ENCODE measurements at places on chromosomes 2 and 18.

GRCh38 chr2:157900203-157900602 is 24.1 kb upstream of the ACVR1 start:
- no peak for DNase-seq

DNA sequence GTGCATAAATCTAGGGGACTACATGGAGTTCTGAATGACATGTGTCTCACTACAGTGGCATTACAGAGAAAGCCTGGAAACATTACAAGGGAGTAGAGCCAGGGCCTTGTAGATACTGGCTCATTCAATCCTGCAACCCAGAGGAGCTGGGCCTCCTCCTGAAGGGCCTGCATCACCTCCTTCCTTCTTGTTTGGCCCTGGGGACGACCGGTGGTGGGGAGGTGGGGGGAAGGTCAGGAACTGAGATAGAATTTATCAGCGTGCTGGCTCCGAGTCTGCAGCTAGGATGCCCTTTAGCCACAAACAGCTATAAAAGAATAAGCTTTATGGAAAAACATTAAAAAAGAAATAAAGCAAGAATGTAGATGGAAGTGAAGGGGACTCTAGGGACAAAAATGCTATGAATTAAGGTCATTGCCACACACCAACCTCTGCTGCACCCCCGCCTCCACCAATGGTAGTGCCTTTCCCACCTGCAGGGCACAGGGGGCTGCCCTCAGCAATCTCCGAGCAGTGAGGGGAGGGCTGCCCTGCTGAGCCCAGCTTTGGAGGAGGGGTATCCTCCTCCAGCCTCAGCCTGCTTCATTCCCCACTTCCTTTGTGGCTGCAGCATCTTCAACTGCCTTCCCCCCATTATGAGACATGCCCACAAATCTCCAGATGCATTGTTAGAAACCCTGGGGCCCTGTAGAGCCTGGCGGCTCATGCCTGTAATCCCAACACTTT is 149.0 kb downstream of the MSH2 start:
- DNase-seq: no peak

DNA sequence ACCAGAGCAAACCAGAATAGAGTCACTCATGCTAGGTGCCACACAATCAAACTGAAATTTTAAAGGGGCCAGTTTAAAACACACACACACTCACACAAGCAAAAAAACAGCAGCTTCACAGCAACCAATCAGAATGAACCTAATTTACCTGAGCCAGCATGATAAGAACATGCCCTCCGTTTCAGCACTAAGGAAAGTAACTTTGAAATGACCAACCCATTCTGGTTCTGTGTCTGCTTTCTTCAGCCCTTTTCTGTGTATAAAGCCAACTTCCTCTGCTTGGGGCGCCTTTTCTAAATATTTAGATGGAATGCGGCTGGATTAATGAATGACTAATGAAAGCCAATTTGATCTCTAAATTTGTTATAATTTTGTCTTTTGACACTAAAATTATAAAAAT is 629.1 kb downstream of the ZEB2 start:
- no peak for DNase-seq

GRCh38 chr2:241770936-241771285 is 5.7 kb upstream of the GAL3ST2 start:
- no peak for DNase-seq

DNA sequence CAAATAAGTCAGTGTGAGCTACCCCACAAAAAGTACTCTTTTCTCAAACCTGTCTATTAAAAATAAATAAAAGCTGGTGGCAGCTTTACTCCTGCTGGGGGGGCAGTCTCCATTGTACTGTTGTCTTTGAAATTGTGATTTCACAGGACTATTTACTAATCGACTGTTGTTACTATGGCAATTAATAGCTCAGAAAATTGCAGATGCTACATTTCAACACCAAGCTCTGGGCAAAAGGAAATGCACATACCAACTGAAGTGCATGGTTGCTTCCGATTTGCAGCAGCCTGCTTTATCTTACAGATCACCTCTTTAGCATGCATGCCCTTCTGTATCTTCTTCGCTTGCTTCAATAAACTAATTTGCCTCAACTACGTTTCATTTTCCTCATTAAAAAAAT is 117.6 kb upstream of the DAPL1 start:
- no peak for DNase-seq

- DNase-seq: no peak
Measured at GRCh38 chr2:105607920-105608504, 136.7 kb upstream of the NCK2 start.

GRCh38 chr2:17610521-17610920 is 70.0 kb downstream of the VSNL1 start:
- DNase-seq: no peak

- DNase-seq: no peak
Measured at GRCh38 chr18:31065036-31065773, 22.7 kb upstream of the DSC3 start.

DNA sequence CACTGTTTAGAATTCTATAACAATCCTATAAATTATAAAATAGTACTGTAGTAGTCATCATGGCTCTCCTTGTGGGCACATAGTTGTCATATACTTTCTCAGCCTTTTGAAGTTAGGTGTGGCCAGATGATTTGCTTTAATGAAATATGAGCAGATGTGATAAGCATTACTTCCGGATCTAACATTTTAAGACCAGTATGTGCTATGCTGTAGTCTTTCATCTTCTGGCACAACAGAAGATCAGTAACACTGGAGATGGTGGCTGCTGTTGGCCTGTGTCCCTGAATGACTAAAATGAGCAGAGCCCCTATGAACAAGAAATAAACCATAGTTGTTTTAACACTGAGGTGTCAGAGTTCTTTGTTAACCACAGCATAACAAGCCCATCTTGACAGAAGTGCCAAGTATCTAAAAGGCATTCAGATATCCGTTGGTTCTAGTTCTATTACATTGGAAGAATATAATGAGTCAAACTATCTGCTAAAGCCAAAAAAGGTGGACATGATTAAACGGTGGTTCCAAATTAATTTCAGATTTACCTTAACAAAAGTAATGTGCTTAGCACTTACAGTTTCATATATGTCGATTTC is 6.3 kb downstream of the MEX3C start:
- no peak for DNase-seq

GRCh38 chr2:107772353-107772752 is 54.3 kb upstream of the RGPD4 start:
- no peak for DNase-seq

- no peak for DNase-seq
Measured at GRCh38 chr18:39596891-39597290, 2031.3 kb upstream of the CELF4 start.

DNA sequence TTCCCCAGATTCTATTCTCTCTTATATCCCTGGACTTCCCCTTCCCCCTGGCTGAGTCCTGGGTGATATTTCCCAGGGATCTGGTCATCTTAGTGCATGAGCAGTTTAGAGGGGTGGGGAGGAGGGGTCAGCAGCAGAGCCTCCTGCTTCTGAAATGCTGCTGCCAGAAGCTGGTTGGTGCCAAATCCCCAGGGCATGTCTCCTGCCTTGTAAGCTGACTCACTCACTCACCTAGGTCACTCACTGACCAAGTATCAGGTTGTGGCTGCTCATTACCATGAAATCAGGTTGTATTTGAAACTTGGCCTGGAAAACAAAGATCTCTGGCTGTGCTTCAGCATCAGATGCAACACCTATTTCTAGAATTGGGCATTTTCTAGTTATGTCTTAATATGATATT is 14.3 kb downstream of the GPR39 start:
- DNase-seq: no peak

DNA sequence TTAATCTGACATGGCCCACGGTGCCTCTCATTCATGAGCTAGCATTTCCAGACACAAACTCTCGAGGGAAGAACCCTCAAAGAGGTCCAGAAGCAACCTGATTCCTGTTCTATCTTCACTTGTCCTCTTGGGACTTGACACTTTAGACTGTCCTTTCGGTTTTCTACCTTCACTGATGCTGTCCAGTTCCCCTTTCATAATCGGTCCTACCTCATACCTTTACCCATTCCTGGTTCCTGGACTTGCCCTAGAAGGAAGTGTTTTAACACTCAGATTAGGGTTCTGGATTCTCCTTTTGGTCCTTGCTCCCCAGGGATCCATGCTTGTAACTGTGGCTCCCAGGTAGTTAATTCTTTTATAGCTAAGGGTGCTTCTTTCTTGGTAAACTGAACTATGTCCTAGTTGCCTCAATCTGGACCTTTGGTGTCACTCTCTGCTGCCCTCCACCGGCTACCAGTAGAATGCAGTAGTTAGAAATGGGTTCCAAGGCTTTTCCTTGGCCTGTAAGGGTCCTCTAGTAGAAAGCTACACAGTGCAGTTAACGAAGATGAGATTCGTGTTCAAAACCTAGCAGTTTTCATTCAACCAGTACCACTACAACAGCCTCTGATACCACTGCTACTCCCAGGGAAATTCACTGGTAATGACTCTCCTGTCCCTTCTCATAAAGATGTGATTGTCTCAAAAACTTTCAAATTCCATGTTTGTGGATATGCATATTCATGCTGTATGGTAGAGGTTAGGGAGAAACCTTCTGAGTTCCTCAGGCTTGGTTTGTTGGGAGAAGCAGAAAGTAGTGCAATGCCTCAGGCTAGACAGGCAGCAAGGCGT is 178.1 kb upstream of the CYP26B1 start:
- DNase-seq: no peak

DNA sequence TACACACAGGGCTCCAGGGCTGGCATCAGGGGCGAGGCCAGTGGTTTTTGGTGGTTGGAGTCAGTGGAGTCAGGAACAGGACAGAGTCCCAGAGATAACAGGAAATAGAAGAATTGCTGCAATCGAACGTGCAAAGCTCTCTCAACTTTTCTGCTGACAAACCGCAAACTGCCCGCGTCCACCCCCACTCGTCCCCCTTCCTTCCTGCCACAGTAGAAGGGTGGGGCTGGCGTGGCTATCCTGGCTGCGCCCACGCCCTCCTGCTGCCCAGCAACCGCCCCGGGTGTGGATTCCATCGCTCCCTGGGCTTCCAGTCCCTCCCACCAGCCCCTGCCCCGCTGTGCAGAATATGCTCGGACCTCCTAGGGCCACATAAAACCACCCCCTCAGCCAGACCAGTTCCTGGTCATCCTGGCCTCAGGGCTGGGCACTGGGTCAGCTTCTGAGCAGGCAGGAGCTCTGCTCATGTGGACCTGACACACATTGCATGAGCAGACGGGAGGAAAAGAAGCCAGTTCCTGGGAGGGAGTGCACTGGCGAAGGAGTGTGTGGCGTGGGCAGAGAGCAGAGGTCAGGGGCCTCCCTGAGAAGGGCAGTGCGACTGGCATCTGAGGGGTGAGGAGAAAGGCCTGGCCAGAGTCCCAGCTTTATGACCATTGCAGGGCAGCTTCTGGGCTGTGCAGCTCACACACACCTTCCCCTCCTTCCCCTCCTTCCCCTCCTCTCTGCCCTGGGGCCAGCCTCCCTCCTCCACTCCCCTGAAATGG is 85.4 kb upstream of the ATG16L1 start:
- no peak for DNase-seq

DNA sequence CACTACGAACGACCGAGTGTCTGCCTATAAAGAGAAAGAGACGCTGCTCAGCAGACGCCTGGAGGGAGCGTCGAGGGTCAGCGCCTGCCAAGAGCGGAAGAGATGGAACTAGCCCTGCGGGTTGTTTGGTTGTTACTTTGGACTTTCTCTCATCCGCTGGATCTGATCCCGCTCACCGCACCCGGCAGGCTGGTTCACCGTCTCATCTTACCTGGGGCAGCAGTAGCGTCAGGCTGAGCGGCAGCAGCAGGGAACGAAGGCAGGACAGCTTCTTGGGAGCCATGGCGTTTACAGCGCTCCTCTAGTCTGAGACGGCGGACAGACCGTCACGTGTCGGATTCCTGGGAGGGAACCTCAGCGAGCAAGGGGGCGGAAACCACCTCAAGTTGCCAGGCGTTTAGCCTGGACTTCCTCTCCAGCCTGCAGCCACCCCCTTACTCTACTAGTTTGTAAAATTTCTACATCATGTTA is 1.9 kb downstream of the GLB1L start:
- no peak for DNase-seq

DNA sequence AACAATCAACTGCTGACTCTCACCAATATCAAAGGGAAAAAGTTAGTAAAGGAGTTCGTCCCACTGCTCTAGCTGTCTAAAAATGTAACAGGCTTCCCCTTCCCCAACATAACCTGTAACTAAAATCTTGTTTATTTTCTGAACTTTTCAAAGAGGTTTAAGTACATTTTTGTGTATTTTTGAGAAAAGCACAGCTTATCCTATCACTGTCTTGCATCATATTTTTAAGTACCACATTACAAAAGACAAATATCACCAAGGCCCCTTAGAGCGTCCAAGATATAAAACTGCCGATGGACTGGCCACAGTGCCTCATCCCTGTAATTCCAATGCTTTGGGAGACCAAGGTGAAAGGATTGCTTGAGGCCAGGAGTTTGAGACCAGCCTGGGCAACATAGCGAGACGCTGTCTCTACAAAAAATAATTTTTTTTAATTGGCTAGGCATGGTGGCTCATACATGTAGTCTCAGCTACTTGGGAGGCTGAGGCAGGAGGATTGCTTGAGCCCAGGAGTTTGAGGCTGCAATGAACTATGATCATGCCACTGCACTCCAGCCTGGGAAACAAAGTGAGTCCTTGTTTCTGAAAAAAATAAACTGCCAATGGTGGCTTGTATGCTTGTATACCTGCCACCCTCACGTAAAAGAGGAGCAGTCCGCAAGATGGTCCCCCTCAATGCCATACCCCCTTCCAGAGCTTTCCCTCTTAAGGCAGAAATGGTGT is 21.2 kb upstream of the LAPTM4A start:
- DNase-seq: no peak

DNA sequence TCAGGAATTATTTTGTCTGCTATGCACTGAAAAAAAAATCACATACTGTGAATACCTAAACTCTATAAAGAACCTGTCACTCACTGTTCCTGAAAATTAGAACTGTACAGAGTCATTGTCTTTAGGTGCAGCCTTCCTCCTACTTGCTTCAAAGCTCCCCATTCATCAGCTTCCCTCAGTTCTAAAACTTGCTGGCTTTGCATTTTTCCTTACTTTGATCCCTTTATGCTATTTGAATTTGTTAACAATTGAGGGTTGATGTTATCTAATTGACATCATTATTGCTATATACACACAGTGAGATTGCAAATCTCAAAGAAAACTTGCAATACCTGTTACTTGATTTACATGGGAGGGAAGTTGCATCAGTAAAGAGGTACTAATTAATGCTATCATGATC is 48.3 kb downstream of the PTH2R start:
- DNase-seq: no peak

DNA sequence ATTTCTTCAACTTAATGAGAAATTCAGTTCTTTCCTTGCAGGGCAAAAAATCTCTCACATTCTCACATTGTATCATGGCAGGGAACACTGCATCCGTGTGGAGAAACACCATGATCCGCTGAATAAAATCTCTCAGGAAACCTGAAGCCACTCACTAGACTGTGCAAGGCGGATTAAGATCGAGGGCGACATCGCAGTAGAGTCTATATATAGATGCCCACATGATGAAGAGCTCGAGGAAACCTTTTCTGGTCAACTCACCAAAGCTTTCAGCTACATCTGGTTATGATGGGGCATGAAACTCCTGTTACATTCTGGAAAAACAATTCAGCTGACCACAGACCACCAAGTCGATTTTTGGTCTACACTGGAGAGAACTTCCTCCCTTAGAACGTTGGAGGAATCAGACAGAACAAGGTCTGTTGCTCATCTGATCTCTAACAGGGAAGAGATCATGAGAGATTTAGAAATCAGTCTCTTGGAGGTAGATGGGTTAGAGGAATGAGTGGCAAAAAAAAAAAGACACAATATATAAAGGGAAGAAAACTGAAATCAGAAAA is 162.9 kb upstream of the ZNF516 start:
- DNase-seq: no peak

- DNase-seq: no peak
Measured at GRCh38 chr2:46364797-46365457, 67.7 kb downstream of the EPAS1 start.

All from substantia nigra (tissue), 51 donors.